ENCODE measurements at places on chromosomes 4 and X.

DNA sequence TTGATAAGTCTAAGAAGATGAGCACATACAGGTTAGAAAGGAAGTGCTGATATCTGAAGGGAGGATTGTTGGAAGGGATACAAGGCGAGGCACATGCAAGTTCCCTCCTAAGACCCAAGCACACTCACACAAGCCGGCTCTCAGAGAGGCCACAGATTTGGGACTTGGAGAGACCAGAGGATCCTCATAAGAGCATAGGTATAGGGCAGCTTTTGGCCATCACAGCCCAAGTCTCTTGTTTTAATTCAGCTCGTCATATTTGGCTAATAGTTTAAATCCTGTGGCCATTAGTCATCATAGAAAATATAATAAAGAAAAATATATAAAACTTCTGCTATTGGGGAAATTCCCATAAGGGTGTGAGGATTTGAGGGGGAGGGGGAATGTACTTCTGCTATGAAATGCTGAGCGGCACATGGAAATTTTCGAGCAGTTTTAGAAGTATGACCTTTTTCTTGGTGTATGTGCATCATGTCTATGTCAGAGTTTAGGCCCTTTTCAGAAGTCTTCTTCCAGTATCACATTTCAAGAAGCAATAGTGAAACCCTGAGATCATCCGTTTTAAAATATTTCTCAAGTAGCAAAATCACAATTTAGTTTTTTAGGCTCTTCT, 97.7 kb downstream of the NFKB1 start:
- DNase-seq, result peak; percentile 61

- no peak for DNase-seq
Observed at GRCh38 chr4:158229768-158230167, 19.5 kb downstream of the TMEM144 start.

DNA sequence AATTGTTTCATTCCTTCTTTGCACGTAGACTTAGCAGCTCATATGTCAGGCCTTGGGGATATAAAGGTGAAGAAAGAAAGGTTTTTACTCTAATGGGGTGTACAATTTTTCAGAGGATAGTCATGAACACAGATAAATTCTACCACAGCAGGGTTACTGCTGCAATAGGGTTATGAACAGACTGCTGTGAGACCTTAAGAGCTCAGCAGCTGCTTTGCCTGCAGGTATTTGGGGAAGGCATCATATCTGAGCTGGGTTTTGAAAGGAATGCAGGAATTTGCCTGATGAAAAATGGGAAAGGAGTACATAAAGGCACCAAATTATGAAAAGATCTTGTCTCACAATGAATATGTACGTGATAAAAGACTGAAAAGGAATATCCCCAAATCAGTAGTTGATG, 128.9 kb downstream of the CEP135 start:
- no peak for DNase-seq

DNA sequence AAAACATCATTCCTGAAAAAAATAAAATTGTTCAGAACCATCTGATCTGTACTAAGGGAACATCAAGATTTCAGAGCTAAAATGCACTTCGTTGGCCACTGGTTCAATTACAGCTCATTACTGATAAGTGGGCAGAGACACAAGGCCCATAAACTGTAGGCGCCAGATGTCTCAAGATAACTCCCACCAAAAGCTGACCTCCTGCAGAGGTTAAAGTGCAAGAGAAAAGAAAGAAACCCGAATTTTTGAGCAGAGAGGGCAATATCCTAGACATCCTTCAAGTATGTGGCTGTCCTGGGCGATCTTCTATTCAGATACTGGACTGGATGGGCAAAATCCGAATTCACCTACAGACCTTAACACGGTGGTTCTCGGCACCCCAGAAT, 660 bp downstream of the GEMIN8 start:
- DNase-seq, result no peak

- DNase-seq, result no peak
Observed at GRCh38 chr4:152480901-152481300, 55.0 kb downstream of the FBXW7 start.
